Urinary bladder (tissue), 4 donors: ENCODE measurements at places on chromosomes 3 and 15.

GRCh38 chr3:135965129-135965505 is 411 bp upstream of the PPP2R3A start:
- no peak for DNase-seq

DNA sequence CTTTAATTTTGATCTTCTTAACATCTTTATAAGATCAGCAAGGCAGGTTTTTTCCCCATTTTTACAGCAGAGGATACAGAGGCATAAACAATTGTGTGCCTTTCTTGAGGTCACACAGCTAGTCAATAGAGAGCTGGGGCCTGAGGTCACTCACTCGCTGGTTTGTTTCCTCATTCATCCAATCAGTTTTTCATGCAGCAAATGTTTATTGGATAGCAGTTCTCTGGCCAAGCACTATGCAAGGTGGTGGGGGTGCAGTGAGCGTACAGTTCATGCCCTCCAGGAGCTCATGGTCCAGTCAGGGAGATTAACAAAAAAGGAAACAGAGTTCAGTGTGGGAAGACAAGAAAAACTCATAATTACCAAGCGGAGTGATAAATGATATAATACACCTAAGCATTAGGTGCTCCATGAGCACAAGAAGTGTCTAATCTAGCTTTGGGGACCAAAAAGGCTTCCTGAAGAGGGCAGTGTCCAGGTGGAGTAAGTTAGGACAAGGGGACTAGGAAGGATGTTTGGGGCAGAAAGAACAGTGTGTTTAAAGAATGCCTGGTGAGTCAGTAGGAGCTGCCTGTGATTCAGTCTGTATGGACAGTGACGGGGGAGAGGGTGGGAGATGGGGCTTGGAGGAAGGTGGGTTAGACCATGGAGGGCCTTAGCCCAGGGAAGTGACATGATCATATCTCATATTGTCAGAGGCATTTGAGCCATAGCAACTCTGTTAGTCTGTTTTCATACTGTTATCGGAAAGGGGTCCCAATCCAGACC is 29.3 kb downstream of the MAP2K5 start:
- no peak for DNase-seq

DNA sequence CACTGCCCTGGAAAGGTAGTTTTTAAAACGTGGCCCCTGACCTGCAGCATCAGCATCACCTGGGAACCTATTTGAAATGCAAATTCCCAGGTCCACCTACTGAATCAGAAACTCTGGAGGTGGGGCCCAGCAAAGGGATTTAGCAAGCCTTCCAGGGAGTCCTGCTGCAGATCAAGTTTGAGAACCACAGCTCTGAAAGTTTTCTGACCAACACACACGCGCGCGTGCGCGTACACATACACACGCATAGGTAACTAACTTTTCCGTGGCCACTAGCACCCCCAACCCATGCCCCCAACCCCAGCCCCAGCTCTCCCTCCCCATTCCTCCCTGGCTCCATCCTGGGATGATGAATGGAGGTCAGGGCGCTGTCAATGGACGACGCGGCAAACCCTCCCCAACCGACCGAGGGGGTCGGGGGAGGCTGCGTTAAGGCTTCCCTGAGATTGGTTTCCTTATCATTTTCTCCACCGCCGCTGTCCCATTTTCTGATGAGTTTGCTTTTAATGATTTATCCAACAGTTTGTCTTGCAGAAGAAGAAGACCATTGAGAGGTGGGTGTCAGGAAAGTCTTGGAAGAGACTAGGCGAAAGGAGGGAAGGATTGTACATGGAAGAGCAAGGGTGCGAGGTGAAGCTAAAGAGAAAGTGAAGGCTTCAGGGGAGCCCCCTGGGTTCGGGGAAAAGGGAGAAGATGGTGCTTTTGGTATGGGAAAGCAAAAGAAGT is 590 bp upstream of the BOC start:
- no peak for DNase-seq

DNA sequence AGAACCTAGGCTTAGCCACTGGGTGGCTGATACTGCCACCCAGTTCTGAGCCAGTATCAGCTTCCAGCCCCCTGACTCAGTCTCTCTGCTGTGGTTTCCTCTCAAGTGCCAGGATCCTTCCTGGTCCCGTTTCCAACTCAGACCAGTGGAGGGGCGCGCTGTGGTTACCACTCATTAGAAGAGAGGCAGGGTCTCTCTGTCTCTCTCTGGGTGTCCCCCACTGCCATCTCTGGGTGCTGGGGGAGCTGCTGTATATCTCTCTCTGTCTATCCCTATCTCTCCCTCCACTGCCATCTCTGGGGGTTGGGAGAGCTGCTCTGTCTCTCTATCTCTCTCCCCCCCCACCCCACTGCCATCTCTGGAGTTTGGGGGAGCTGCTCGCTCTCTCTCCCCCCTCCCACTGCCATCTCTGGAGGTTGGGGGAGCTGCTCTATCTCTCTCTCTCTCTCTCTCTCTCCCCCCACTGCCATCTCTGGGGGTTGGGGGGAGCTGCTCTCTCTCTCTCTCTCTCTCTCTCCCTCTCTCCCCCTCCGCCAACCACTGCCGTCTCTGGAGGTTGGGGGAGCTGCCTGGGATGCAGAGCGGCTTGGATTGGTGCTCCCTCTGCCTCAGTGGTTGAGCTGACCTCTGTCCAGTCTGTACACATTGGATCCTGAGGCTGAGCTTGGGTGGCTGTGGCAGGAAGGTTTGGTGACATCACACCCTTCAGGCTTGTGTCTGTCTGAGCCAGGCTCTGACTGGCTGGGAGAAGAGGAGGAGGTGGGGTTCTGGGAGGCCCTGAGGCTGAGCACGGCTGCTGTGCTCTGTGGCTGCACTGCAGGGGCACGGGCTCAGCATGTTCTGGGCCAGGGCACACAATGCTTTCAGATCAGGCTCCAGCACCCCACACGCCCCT is 98.9 kb downstream of the APBA2 start:
- DNase-seq, result no peak

DNA sequence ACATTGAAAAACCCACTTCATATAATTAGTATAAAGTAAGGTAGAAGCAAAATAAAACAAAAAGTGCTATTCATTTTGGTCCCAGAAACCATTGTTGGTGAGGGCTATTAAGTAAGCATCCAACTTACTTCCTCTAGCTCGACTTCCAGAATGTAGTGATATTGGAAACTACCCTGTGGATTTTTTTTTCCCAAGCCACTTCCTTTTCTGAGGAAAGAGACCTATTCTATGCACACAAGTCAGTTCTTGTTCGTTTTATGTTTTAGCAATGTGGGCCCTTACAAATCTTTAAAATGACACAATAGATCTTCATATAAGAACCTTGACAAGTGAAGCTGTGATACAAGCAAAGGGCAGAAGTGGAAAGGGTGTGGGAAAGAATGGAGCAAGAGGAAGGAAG is 402.0 kb upstream of the TBL1XR1 start:
- no peak for DNase-seq

DNA sequence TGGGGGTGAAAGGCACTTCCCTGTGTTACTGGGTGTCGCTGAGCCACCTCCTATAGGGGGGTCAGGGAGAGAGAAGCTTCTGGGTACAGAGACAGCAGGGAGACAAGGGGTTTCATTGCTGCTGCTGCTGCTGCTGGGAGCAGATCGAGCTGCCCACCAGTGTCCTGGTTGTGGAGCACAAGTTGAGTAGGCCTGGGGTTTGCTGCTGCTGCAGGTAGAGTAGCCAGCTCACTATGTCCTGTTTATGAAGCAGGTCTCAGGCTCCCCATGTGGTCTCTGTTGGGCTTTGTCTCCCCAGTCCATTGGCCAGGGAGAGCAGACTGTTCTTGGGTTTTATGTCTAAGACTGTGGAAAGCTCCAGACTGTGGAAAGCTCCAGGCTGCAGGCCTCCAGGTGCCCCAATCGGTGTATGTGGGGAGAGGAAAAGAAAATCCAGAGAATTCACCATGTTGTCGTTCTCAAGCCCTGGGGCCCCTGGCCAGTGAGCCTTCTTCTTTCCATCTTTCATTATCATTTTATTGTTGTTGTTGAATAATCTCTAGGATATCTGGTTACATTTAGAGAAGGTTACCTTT is 157.8 kb downstream of the ADAMTS17 start:
- no peak for DNase-seq

- DNase-seq, result no peak
Observed at GRCh38 chr3:8466526-8466925, 35.1 kb upstream of the LMCD1 start.

GRCh38 chr15:93087825-93088199 is 1.2 kb downstream of the RGMA start:
- DNase-seq, result peak; percentile 63

- no peak for DNase-seq
Observed at GRCh38 chr3:47847260-47847659, 44.3 kb downstream of the DHX30 start.

DNA sequence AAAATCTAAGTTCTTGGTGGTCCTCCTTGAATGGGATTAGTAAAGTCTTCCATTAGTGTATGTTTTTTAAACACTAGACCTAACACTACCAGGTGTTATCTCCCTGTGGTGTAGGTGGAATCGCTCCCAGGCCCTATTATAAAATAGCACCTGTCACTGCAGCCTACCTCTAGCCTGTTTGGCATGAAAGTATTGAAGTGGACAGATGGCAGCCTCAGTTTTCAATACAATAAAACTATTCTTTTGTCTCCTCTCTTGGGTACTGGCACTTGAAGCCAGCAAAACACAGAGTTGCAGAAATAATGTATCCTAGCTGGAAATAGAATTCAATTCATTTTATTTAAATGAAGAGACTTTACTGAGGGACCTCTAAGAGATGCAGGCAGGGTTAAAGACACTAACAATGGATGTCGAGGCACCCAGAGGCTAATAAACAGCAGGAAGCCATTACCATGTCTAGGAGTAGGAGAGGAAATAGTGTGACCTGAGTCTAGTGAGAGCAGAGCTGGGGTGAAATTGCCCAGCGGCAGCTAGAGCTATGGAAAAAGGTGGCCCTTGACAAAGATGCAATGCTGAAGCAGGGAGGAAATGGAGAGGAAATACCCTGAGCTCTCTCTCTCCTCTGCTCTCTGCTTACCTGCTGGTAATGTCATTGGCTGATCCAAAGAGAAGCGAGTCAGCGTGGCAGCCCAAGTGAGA is 49.1 kb upstream of the TMEM158 start:
- DNase-seq, result no peak

GRCh38 chr3:81764002-81764401 is 2.6 kb upstream of the GBE1 start:
- no peak for DNase-seq

- DNase-seq, result no peak
Observed at GRCh38 chr15:92984161-92984560, 84.0 kb downstream of the CHD2 start.

GRCh38 chr3:147895509-147895908 is 486.3 kb downstream of the ZIC1 start:
- DNase-seq, result no peak

DNA sequence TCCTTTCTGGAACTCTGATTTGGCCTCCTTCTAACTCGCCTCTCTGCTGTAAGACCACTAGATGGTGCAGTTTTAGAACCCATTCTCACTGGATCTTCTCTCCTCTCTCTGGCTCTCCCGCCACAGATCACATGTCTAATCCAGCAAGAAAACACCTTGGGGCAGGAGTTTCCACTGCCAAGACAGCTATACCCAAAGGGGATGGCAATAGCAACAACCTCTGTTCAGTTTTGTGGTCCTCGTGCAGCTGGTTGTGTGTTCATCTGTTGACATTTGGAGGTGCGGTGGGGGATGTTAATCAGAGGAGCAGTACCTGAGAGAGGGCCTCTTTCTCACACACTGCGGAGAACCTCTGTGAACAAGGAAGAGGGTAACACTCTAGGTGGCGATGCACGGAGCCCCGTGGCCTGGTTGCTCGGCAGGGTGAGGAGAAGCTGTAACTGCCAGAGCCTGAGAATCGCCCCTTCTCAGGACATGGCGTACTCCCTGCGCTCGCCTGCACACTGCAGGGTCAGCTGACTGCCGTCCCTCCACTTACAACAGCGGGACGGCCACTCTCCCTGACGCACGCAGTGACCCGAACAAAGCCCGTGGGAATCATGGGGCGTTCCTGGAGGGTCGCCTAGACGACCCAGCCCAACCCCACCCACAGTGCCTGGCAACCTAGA is at the start of gene TEX55:
Gene TEX55 (plus strand): TSS at position 666 of the 668 bp plus-strand sequence. CDS start 25 bp downstream, outside the sequence.
- no peak for DNase-seq

GRCh38 chr15:80944818-80945217 is 44.8 kb downstream of the MESD start:
- no peak for DNase-seq
